ENCODE measurements at places on chromosomes 11 and 22.
A peak's percentile ranks its signal among the peaks of the same experiment; 100 is the strongest.

DNA sequence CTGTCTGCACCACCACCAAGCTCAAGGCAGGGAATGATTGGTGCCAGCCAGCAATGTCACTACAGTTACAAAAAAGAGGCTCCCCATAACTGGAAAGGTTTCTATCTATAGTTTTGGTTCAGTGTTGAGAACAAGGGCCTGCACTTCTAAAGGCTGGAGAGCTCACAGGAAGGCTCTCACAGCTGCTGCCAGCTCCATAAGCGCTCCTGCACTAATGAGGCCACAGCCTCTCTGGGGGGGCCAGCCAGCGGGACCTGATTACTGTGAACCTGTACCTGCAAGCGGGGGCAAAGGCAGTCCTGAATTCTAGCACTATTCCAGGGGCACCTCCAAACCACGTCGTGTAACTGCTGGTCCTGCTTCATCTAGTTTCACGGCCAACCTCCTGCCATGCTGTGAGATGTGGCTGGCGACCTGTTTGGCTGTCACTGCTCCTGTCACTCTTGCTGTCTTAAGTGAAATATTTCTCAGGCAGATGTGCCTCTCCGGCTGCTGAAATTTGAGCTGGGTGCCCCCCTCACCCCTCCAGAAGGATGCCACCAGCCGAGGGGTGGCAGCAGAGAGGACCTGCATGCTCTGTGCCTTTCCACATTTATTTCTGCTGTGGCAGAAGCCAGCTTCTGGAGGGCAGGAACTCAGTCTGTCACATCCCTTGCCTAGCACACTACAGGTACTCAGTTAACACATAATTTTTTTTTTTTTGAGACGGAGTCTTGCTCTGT is 53.3 kb upstream of the ARFGAP3 start:
- DNase-seq = no peak

GRCh38 chr11:73147771-73148681 is 5.9 kb upstream of the FCHSD2 start:
- peak; percentile 45 for DNase-seq

- DNase-seq = no peak
Measured at GRCh38 chr11:35179466-35180135, 40.6 kb downstream of the CD44 start.

DNA sequence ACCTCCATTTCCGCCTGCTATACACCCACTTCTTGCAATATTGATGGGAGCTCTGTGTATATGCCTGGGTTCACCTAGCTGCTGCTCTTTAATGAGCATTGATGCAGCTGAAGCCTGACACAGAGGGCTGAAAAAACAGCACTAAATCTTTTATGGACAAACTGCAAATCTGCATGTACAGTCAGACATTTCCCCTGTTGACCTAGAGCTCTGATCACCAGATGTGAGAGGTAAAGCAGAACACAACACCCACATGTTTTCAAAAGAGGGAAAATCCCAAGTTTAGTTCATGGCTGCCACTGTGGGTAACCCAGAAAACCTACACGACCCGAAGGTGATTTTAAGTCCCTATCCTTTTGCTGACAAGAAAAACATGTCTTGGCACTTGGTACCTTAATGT is 303.0 kb upstream of the PITPNB start:
- no peak for DNase-seq

DNA sequence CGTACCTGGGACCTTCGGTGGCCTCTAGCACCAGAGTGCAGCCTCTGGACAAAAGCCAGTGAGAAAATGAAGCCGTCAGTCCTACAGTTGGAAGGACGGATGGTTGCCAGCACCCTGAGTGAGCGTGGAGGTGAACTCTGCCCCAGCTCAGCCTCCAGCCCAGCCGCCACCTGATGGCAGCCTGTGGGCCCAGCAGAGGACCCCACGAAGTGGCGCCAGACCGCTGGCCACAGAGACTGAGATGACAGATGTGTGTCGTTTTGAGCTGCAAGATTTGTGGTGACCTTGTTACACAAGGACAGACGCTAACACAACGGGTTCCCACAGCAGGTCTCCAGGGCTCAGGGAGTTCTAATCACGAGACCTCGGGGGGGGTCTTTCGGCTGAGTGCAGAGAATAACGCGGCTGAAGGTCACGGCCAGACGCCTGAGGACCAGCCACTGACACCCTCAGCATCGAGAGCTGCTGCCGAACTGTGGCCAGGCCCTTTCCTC is 75.0 kb downstream of the BRD1 start:
- no peak for DNase-seq

DNA sequence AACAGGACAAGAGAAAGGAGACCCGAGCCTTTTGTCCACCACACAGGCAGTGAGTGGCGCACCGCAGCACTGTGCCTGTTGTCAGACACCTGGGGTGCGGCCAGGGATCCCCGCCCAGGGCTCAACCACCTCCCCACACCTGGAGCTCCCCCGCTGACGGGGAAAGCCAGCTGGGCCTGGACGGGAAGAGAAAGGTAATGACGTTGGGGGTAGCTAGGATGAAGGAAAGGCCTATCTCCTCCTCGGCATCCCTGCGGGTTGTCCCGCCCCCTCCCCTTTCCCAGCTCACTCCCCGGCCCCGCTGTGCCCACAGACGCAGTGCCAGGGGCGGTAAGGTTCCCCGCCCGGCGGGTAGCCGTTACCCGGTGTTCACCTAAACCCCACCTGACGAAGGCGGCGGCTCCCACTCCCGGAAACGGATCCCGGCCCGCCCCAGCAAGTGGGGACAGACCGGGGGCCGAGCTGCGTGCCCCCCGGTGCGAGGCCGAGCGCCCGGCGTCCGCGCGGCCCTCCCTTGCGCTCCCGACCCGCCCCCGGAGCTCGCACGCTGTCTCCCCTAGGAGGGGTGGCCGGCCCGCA is 495 bp downstream of the HYOU1 start:
- peak; percentile 56 for DNase-seq

DNA sequence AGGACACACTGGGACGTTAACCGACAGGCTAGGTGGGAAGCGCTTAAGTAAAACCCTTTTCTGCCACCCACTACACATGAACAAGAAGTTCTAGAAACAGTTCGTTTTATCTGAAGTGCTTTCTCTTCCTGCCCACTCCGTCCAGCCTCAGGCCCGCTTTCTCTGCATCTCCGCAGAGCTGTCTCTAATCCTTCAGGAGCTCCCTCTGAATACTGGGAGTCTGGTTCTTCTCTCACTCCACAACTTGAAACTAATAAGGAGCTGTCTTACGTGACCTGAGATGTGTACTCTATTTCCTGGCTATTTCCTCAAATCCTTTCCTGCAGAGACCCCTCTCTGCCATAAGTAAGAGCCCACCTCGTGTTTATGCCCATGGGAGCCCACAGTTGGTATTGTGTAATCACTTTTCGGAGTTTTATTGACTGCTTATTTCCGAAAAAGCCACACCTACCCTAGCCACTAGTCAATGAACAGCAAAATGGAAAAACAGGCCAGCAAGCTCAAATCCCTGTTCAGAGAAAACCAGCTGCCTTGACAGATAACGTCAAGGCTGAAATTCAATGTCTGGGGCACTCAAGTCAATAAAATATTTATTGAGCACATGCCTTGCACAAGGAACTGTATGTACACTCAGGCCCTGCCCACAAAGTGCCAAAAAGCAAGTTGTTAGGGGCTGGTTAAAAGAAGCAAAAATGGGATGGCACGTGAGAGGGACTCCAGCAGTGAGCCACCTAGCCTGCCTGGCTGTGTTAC is 4.9 kb downstream of the PC start:
- no peak for DNase-seq
